Activated naive CD8-positive, alpha-beta T cell treated with anti-CD3 and anti-CD28 coated beads for 36 hours (primary cell): ENCODE measurements at places on chromosomes 12 and 14.

- no peak for DNase-seq
Measured at GRCh38 chr12:45284096-45284901, 68.4 kb downstream of the ANO6 start.

- DNase-seq: no peak
Measured at GRCh38 chr12:4566474-4566873, 4.5 kb downstream of the DYRK4 start.

GRCh38 chr12:13472690-13473089 is 276.2 kb downstream of the EMP1 start:
- DNase-seq: no peak

DNA sequence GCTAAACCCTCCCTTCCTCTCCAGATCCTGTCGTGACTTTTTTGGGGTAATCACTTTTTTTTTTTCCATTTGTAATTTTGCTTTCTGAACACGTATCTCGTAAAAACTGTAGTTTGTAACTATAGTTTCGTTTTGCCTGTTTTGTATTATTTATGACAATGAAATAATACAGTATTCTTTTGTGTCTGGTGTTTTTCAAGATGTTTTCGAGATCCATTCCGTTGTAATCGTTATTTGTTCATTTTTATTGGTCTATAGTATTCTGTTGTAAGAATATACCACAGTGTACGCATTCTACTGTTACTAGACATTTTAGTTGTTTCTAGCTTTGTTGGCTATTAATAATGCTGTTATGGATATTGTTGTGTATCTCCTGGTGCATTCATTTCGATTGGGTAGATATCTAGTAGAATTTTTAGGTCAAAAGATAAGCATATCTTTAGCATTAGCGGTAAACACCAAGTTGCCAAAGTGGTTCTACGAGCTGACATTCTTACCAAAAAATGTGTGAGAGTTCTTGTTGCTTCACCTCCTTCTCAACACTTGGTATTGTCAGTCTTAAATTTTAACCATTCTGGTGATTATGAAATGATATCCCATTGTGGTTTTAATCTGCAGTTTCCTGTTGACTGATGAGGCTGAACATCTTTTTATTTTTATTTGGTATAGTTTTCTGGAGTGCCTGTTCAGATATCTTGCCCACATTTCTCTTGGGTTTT is 92.3 kb upstream of the EVL start:
- no peak for DNase-seq

DNA sequence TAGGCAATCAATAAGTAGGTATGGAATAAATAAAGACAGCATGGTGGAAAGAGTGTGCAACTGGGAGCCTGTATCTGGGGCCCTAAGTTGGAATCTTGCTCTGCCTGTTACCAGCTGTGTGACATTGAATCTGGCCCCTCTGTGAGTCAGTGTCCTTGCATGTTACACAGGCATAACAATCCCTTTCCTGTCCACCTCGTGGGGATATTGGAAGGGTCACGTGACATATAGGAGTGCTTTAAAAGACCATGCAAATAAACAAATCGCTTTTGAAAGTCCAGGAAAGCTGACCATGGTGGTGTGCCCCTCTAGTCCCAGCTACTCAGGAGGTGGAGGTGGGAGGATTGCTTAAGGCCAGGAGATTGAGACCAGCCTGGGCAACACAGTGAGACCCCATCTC is 51.1 kb upstream of the VRK1 start:
- no peak for DNase-seq

DNA sequence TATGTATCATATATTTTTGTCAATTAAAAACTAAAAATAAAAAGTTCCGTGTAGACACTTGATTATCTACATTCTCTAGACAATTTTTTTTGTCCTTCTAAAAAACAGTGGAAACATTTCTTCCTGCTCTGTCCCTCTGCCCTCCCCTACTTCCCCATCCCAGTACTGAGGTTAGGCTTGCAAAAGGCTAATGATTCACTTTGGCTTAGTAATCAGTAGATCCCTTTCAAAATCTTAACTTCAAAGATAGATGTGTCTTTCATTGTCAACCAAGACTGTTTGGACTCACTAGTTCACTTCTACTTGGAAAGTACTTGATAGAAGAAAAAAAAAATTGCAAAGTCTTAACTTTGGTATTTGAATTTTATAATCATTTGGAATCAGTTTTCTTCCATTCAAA is 3.8 kb downstream of the SETD3 start:
- no peak for DNase-seq

- DNase-seq: no peak
Measured at GRCh38 chr12:10753059-10753458, 29.9 kb upstream of the YBX3 start.

GRCh38 chr12:100435957-100436356 is 37.7 kb upstream of the NR1H4 start:
- DNase-seq: no peak

DNA sequence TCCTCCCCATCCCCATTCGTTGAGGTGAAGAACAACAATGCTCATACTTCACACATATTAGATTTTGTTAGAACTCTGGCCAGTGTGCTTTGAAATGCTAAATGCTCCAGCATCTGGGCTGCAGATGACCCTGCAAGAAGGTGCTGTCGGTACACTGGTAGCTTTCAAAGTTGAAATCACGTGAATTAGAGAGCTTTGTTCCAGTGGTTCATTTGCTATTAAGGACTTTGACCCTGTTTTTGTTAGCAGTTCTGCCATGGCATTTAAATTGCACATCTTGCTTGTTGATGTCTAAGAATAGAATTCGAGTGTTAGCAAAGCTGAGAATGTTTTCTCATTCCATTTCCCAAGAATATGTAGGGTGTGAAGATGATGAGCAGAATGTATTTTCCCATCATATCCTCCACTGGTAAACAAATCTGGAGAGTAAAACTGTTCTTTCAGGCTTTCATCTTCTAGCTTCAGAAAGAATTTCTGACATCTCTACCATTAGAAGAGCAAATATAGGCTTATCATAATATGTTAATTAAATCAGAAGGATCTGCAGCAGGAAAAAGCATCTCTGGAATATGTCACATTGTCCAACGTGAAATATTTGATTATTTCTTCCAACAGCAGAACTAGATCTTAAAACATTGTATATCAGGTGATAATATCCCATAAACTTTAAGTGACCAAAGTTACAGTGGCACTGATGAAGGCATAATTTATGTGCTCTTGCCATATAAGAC is 98.8 kb upstream of the PDE3A start:
- DNase-seq: no peak
